ENCODE measurements at places on chromosomes 5 and 9. TPM values are rescaled to one million over a fixed set of nuclear protein-coding genes. Genes with fewer than 3 reads are reported as not detected.

DNA sequence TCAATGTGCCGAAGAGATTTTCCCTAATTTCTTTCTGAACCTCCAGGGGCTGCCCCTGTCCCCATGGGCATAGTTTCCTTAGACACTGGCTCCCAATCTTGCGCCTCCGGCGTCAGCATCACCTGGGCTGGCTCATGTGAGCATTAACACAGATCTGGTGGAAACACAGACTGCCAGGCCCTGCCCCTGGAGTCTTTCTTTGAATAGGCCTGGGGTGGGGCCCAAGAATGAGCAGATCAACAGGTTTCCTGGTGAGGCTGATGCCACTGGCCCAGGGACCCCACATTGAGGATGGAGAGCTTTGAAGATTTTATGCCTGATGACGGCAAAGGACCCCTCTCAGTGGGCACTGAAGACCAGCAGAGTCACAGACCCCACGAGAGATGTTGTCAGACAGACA, 60.8 kb downstream of the ANKRD33B start:
- no peak for DNase-seq

RMRP gene
- total RNA-seq = 194,626 TPM

GRCh38 chr5:133332439-133333024, 279.8 kb downstream of the FSTL4 start:
- DNase-seq = no peak

DNA sequence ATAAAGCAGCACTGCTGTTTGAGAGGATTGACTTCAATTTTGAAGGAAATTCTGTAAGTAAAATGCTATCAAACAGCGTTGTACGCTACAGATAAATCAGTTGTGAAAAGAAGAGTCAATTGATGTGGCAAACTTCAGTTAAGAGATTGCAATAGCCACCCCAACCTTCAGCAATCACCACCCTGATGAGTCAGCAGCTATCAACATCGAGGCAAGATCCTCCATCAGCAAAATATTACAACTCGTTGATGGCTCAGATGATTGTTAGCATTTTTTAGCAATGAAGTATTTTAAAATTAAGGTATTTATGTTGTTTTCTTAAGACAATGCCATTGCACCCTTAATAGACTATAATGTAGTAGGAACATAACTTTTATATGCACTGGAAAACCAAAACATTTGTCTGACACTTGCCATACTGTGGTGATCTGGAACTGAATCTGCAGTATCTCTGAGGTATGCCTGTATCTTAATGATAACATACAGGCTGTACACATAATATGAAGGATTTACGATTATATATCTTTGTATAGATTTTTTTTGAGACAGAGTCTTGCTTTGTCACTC, 47.5 kb downstream of the VPS13A start:
- DNase-seq = no peak

- no peak for DNase-seq
These were observed 29.9 kb downstream of the ACSL6 start for GRCh38 chr5:131981516-131981915.
